Endothelial cell (in vitro differentiated cells): ENCODE measurements at places on chromosomes 6 and 20. TPM values are rescaled to one million over a fixed set of nuclear protein-coding genes. Genes with fewer than 3 reads are reported as not detected.

EYS gene
- not detected for total RNA-seq

NKAIN2 gene
- 9.5 TPM for total RNA-seq

OCSTAMP gene
- not detected for total RNA-seq

ZSWIM3 gene
- total RNA-seq = 6.7 TPM

RAET1G gene
- total RNA-seq = 3.8 TPM

GRCh38 chr20:22447447-22447778 lies 137.0 kb downstream of the FOXA2 start:
- H3K27me3 ChIP-seq = no peaks in the 10 kb centered on the region
- H3K4me1 ChIP-seq = peaks cover 11% of the 10 kb centered on the region
- H3K4me3 ChIP-seq = no peak overlapping the region
- H3K36me3 ChIP-seq = no peaks in the 10 kb centered on the region

DNA sequence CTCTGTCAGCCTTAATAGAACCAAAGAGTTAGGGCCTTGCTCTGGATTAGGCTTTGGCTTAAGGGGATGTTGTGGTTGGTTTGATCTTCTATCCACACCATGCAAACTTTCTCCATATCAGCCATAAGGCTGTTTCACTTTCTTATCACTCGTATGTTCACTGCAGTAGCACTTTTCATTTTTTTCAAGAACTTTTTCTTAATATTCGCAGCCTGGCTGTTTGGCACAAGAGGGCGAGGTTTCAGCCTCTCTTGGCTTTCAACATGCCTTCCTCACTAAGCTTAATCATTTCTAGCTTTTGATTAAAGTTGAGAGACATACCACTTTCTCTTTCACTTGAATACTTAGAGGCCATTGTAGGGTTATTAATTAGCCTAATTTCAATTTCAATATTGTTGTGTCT lies 193.1 kb downstream of the NRN1 start:
- peaks cover 13% of the 10 kb centered on the region for H3K36me3 ChIP-seq
- DNase-seq = no peak
- H3K4me1 ChIP-seq = no peaks in the 10 kb centered on the region
- H3K4me3 ChIP-seq = no peak overlapping the region
- peaks cover 10% of the 10 kb centered on the region for H3K27me3 ChIP-seq

DNA sequence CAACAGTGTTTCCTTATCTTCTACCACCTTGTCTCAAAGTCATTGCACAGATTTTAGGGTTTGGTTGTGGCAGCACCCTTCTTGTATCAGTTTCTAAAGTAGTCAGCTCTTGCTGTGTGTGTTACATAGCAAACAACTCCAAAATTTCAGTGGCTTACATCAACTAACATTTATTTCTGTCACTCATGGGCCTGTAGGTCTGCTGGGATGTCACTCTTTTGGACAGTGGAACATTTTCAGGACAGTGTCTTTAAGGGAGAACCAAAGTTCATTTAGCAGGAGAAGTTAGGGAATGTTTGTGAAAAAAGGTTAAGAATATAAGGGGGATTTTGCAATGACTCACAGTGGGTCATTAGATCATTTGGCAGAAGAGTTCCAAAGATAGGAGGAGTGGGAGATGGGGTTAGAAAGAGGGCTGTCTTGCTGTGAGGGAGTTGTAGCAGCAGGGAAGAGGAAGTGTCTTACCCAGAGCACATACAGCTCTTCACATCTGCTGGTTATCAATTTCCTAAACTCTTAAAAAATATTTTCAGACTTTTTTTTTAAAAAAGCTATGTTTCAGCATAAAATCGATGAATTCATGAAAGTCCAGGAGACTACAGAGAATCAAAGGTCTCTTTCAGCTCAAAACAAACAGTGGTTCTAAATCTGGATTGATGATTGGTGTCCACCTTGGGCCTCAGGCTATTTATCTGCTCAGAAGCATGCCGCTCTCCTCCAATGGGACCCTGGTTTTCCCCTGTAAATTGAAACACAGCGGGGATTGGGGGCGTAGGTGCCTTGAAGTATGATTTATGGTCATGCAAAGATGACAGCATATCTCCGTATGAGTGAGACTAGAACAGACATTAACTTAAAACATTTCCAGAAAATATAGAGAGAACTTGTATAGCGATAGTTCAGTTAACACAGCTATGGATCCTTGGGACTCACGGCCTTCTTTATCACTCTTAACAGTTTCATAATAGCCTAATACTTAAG lies 117.3 kb downstream of the B3GAT2 start:
- H3K4me1 ChIP-seq = no peaks in the 10 kb centered on the region
- H3K36me3 ChIP-seq = no peaks in the 10 kb centered on the region
- H3K4me3 ChIP-seq = no peak overlapping the region
- DNase-seq = no peak
- H3K27ac ChIP-seq = no peak overlapping the region

- no peaks in the 10 kb centered on the region for H3K4me1 ChIP-seq
- H3K4me3 ChIP-seq = no peak overlapping the region
- DNase-seq = no peak
- no peak overlapping the region for H3K27ac ChIP-seq
- H3K36me3 ChIP-seq = peaks cover 8% of the 10 kb centered on the region
These were observed 171.5 kb downstream of the QKI start for GRCh38 chr6:163585932-163586437.

DNA sequence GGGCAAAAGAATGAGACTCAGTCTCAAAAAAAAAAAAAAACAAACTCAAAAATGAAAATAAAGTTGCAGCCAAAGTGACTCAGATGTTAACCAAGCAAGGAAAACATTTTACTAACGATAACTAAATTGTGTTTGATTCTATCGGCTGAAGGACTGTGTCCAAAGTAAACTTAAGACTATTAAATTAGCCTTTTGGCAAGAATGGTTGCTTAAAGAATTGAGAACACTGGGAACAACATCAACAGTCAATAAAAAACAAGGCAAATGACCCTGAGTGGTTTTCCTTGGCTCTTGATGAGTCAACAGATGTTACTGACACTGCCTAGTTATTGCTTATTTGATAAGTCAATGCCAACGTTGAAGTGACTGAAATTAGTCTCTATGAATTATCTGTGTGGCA lies 36.7 kb downstream of the POU3F2 start:
- no peak for DNase-seq
- no peaks in the 10 kb centered on the region for H3K27me3 ChIP-seq
- no peak overlapping the region for H3K27ac ChIP-seq
- H3K4me3 ChIP-seq = no peak overlapping the region
- H3K4me1 ChIP-seq = no peaks in the 10 kb centered on the region

GRCh38 chr6:160420969-160421556 lies 72.9 kb downstream of the SLC22A3 start:
- H3K4me1 ChIP-seq = no peaks in the 10 kb centered on the region
- no peaks in the 10 kb centered on the region for H3K36me3 ChIP-seq
- no peak for DNase-seq
- no peak overlapping the region for H3K4me3 ChIP-seq

GRCh38 chr6:106870069-106870468 lies 104.5 kb downstream of the CD24 start:
- H3K4me1 ChIP-seq = no peaks in the 10 kb centered on the region
- no peak for DNase-seq
- H3K27ac ChIP-seq = no peak overlapping the region

- H3K36me3 ChIP-seq = no peaks in the 10 kb centered on the region
- no peak overlapping the region for H3K27ac ChIP-seq
- H3K27me3 ChIP-seq = no peaks in the 10 kb centered on the region
- DNase-seq = no peak
- no peaks in the 10 kb centered on the region for H3K4me1 ChIP-seq
- H3K4me3 ChIP-seq = no peak overlapping the region
These were observed 1075.6 kb upstream of the GJE1 start for GRCh38 chr6:141056945-141057625.

DNA sequence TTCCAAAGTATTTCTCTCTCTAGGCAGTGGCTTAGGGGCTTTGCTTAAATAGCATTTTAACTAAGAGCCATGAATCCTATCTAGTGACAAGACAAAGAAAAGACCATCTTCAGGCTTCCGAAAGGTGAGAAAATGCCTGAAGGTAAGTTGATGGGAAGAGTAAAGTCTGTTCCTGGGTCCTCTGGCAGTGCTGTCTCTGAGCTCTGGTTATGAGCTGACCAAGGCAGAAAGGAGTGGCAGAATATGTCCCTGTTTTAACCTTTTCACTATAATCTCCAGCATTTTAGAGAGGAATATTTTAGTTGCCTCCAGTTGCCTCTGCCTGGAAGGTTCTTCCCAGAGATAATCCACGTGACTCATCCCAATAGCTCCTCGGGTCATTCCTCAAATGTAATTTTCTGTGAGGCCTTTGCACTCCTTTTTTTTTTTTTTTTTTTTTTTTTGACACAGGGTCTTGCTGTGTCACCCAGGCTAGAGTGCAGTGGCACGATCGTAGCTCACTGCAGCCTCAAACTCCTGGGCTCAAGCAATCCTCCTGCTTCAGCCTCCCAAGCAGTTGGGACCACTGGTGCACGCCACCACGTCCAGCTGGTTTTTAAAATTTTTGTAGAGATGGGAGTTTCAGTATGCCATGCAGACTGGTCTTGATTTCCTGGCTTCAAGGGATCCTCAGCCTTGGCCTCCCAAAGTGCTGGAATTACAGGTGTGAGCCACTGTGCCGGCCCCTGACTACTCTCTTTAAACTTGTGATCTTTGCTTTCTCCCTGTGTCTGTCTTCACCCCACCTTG lies 3.7 kb upstream of the ARMH2 start:
- no peaks in the 10 kb centered on the region for H3K4me1 ChIP-seq
- DNase-seq = no peak
- H3K27me3 ChIP-seq = no peaks in the 10 kb centered on the region
- H3K36me3 ChIP-seq = no peaks in the 10 kb centered on the region
- H3K27ac ChIP-seq = no peak overlapping the region
- no peak overlapping the region for H3K4me3 ChIP-seq

DNA sequence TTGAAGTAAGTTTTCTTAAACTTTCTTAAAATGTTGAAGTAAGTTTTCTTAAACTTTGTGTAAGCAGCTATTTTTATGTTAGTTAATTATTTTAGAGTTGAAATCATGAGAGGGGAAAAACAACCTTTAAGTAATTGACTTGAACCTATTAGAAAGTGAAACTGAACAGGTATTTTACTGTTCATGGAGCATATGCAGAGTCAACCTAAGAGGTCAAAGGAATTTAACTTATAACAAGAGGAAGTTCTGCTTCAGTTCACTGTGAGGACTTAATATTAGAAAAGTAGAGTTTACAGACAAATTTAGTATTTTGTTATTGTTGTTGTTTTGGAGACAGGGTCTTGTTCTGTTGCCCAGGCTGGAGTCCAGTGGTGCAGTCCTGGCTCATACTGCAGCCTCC lies 38.0 kb downstream of the CDYL start:
- H3K27ac ChIP-seq = no peak overlapping the region
- H3K4me3 ChIP-seq = no peak overlapping the region
- no peaks in the 10 kb centered on the region for H3K27me3 ChIP-seq
- H3K4me1 ChIP-seq = no peaks in the 10 kb centered on the region
- no peak for DNase-seq

- no peak overlapping the region for H3K4me3 ChIP-seq
- no peak overlapping the region for H3K27ac ChIP-seq
- no peaks in the 10 kb centered on the region for H3K27me3 ChIP-seq
- DNase-seq = no peak
- peaks cover 14% of the 10 kb centered on the region for H3K4me1 ChIP-seq
These were observed 211.1 kb downstream of the OGFRL1 start for GRCh38 chr6:71499667-71500066.

DNA sequence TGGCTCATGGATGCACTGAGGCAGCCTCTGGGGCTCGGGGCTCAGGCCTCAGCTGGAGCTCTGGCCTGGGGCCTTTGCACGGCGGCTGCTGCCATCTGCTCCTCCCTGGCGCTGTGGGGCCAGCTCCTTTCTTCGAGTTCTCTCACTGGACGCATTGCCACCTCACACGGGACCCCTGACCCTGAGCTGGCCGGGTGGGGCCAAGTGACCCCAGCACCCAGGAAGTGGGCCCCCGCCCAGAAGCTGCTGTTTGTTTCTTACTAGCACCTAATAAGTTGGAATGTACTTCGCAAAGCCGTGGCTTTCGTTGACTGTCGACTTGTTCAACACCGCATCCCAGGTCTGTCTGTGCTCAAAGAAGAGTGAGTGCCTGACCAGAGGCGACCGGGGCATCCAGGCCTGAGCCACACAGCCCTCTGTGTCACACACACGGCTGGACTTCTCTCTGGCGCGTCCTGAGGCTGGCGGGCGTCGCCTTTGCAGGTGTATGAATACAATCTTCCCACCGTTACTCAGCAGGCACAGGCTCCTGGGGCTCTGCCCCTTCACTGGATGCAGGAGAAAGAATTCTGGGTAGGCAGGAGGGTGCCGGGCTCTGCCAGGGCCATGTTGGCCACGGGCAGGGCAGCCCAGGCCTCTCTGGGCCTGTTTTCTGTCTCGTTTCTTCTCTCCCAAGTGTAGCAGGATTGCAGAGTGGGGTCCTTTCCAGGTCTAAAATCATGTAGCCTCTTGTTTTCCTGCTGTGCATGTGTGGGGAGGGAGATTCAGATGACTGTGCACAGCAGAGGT lies 112.9 kb downstream of the DLL1 start:
- no peak for DNase-seq
- peaks cover 7% of the 10 kb centered on the region for H3K36me3 ChIP-seq
- H3K27me3 ChIP-seq = peaks cover 9% of the 10 kb centered on the region
- H3K4me1 ChIP-seq = peaks cover 18% of the 10 kb centered on the region
- H3K27ac ChIP-seq = no peak overlapping the region
- no peak overlapping the region for H3K4me3 ChIP-seq

- DNase-seq = no peak
- H3K4me1 ChIP-seq = no peaks in the 10 kb centered on the region
- H3K27ac ChIP-seq = no peak overlapping the region
These were observed 29.0 kb upstream of the DEK start for GRCh38 chr6:18293076-18293904.

- H3K27ac ChIP-seq = no peak overlapping the region
- DNase-seq = no peak
- peaks cover 4% of the 10 kb centered on the region for H3K36me3 ChIP-seq
- no peak overlapping the region for H3K4me3 ChIP-seq
These were observed 19.4 kb downstream of the ALDH8A1 start for GRCh38 chr6:134930463-134930862.

- peaks cover 2% of the 10 kb centered on the region for H3K27me3 ChIP-seq
- H3K4me1 ChIP-seq = peaks cover 3% of the 10 kb centered on the region
- no peak for DNase-seq
- H3K4me3 ChIP-seq = no peak overlapping the region
- no peaks in the 10 kb centered on the region for H3K36me3 ChIP-seq
These were observed 42.3 kb downstream of the RPP40 start for GRCh38 chr6:4961322-4962168.

DNA sequence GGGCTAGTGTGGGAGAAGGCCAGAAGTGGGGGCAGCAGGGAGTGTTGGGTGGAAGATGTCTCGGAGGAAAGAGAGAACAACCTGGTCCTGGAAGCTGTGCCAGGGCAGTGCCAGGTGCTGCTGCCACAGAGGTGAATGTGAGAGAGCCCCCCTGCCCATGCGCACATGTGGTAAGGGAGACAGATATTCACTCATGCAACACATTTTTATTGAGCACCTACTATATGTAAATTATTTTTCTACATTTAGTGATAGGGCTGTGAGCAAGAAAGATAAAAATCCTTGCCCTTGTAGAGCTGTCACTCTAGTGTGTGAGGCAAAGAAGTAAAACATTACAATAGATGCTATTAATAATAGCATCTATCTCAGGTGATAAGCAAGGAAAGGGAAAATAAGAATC lies 471 bp downstream of the CLPSL1 start:
- H3K27ac ChIP-seq = no peak overlapping the region
- DNase-seq = no peak
- peaks cover 8% of the 10 kb centered on the region for H3K27me3 ChIP-seq
- H3K36me3 ChIP-seq = no peaks in the 10 kb centered on the region
- no peaks in the 10 kb centered on the region for H3K4me1 ChIP-seq
